Stimulated activated memory B cell treated with anti-CD40 and anti-IgM and Interleukin-4, amounts not matched to agents 10 μg/mL and 1 μg/mL and 100 μg/mL, for 72 hours (primary cell): ENCODE measurements at places on chromosomes 2 and 18.
A peak's percentile ranks its signal among the peaks of the same experiment; 100 is the strongest.

DNA sequence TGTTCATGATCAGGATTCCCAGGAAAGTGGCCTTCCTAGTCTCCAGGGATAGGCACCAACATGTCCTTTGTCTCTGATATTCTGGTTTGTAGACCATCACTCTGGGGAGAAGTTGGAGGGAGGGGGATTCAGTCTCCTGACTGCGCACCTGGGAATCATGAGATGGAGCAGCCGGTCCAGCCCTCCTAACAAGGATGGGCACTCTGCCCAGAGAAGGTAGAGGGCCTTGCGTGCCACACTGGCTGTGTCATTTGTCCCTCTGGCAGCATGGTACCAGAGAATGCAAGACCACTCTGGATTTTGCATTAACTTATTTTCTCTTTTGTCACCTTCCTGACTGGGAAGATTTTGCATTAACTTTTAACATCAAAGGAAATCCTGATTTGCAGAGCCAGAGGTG is 75.2 kb upstream of the EML6 start:
- H3K27me3 ChIP-seq = no peaks in the 10 kb centered on the region
- no peaks in the 10 kb centered on the region for H3K4me1 ChIP-seq
- peaks cover 78% of the 10 kb centered on the region for H3K36me3 ChIP-seq
- no peak for ATAC-seq
- H3K4me3 ChIP-seq = no peak overlapping the region
- H3K27ac ChIP-seq = peak overlapping the region; percentile 50

- no peak overlapping the region for H3K27ac ChIP-seq
- peaks cover 8% of the 10 kb centered on the region for H3K27me3 ChIP-seq
- H3K4me1 ChIP-seq = no peaks in the 10 kb centered on the region
Observed at GRCh38 chr2:170189757-170190156, 11.8 kb downstream of the MYO3B start.

- peaks cover 23% of the 10 kb centered on the region for H3K27me3 ChIP-seq
- no peak overlapping the region for H3K4me3 ChIP-seq
- peak; percentile 88 for ATAC-seq
- peaks cover 14% of the 10 kb centered on the region for H3K4me1 ChIP-seq
- H3K27ac ChIP-seq = no peak overlapping the region
Observed at GRCh38 chr2:33272001-33272400, 204.4 kb upstream of the RASGRP3 start.

GRCh38 chr18:67483952-67484351 is 32.6 kb downstream of the DSEL start:
- no peaks in the 10 kb centered on the region for H3K4me1 ChIP-seq
- no peak for ATAC-seq
- no peak overlapping the region for H3K27ac ChIP-seq
- no peaks in the 10 kb centered on the region for H3K36me3 ChIP-seq

- H3K27me3 ChIP-seq = no peaks in the 10 kb centered on the region
- no peak overlapping the region for H3K27ac ChIP-seq
- ATAC-seq = no peak
- no peaks in the 10 kb centered on the region for H3K4me1 ChIP-seq
- H3K4me3 ChIP-seq = no peak overlapping the region
- H3K36me3 ChIP-seq = no peaks in the 10 kb centered on the region
Observed at GRCh38 chr18:52617931-52618330, 277.9 kb downstream of the DCC start.
